ENCODE measurements at places on chromosomes 3 and 15.

- no peak for DNase-seq
Observed at GRCh38 chr3:113673593-113673992, 22.8 kb downstream of the USF3 start.

GRCh38 chr15:93941697-93942096, 289.7 kb upstream of the MCTP2 start:
- DNase-seq = no peak

- DNase-seq = no peak
Observed at GRCh38 chr3:188780193-188781147, 391.3 kb upstream of the TPRG1 start.

DNA sequence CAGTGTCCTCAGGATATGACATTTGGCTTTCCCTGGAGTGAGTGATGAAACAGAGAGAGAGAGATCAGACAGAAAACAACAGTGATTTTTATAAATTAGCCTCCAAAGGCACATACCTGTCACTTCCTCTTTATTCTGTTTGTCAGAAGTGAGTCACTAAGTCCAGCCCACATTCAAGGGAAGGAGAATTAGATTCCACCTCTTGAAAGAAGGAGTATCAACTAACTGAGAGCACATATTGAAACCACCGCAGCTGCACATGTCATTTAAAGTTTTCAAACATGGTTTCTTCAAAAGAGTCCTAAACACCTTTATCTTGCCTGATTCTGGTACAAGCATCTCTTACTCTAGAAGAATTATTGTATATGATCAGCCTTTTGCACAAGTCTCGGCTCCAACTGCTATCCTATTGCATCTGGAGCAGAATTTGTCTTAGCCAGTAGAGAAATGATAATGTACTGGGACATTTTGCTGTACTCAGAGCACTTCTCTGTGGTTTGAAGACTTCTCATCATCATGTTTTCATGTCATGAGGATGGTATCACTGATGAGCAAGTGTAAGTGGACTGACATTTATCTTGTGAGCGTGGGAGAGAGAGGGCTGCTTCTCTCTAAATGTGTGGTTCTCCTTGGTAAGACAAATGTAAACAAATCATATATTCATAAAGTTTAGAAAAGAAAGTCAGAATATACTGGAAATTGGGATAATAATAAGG, 338.9 kb upstream of the CFAP20DC start:
- DNase-seq = no peak

- DNase-seq = no peak
Observed at GRCh38 chr3:10706156-10706739, 109.8 kb upstream of the SLC6A11 start.

DNA sequence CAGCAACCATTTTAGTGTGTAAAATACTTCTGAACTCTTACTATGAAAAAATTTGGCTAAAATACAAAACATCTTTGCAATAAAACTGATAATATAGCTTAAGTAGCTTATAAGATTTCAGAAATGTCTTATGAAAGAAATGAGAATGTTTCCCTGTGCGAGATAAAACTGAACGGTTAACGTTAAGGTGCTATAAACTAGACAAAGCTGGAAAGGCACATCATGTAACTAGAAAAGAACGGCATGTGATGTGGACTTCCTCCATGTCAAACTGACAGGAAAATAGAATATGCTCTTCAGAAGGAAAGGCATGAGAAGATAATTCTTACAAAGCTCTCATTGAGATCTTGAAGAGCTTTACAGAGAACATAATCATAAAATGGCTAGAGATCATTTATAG, 36.5 kb downstream of the NCK1 start:
- no peak for DNase-seq

GRCh38 chr15:101258238-101259144, 6.6 kb upstream of the CHSY1 start:
- DNase-seq = peak; percentile 73

DNA sequence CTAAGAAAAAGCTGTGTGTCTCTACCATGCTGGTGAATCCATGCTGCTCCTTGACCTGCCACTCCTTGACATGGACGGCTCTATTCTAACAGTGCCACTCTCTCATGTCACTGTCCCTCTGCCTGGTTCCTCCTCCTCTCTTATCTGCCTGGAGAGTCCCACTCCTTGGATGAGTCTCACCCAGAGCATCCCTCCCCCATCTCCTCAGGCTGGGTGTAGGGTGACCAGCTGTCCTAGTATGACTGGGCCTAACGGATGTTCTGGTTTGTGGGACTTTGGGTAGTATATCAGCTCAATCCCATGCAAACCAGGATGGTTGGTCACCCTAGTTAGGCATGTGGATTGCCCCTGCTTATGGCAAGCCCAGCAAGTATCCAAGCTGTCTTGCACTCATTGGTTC, 54.3 kb downstream of the LIPC start:
- no peak for DNase-seq

DNA sequence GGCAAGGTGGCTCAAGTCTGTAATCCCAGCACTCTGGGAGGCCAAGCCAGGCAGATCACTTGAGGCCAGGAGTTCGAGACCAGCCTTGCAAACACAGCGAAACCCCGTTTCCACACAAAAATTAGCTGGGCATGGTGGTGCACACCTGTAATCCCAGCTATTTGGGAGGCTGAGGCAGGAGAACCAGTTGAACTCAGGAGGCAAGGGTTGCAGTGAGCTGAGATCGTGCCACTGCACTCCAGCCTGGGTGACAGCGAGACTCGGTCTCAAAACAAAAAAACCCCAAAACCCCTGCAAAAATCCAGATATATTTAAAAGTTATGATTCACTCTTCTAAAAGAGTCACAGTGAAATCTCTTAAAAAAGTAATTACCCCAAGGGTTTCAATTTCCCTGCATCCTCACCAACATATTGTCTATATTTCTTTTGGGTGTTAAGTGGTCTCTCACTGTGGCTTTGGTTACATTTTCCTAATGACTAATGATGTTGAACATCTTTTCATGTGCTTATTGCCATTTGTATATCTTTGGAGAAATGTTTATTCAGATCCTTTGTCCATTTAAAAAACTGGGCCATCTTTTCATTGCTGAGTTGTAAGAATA, 73.2 kb upstream of the UBP1 start:
- DNase-seq = no peak

DNA sequence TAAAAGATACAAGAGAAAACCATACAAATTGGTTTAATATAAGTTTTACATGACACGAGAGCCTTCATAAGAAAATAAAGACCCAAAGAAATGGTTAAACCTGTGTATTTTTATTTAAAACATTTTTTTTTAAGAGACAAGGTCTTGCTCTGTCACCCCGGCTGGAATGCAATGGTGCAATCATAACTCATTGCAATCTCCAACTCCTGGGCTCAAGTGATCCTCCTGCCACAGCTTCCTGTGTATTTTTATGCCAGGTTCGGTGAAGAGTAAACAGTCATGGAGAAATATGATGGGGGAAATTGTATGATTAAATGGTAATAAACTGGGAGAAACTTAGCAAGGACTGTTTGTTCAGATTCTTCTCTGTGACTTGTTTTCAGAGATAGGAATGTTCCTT, 441.0 kb downstream of the TUSC7 start:
- peak; percentile 16 for DNase-seq

GRCh38 chr3:195207731-195208130, 63.2 kb downstream of the XXYLT1 start:
- DNase-seq = peak; percentile 87

DNA sequence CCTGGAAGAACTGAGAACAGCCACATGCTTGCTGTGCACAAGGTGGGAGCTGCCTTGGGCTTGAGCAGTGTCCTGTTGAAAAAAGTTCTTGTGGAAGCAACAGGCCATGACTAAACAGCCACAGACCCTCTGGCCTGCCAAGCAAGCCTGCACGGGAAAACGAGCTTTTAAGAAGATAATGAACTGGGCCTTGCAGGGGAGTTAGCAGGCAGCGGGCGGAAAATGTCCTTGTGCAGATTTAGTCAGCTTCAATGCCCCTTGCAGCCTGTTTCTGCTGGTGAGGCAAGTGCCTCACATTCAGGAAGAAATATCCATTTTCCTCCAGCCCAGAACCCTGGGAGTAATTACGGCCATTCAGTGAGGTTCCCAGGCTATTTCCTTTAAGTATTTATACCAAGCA, 126.2 kb upstream of the KLHL25 start:
- no peak for DNase-seq

DNA sequence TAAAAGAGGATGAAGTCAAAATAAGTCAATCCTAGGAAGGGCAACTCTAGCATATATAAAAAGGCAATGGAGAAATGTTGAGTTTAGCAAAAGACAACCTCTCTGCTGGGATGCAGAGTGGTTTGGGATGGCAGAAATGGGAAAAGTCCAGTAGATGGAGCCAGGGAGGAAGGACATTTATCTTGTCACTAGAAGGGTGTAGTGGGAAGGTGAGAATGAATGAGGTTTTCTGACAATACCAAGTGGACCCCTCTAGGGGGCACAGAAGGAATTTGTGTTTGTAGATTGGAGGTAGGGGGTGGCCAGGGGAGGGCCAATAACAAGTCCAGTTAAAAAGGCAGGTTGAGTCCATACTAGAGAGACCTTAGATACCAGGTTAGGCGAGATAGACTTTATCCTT, 80.0 kb downstream of the THSD4 start:
- DNase-seq = no peak

DNA sequence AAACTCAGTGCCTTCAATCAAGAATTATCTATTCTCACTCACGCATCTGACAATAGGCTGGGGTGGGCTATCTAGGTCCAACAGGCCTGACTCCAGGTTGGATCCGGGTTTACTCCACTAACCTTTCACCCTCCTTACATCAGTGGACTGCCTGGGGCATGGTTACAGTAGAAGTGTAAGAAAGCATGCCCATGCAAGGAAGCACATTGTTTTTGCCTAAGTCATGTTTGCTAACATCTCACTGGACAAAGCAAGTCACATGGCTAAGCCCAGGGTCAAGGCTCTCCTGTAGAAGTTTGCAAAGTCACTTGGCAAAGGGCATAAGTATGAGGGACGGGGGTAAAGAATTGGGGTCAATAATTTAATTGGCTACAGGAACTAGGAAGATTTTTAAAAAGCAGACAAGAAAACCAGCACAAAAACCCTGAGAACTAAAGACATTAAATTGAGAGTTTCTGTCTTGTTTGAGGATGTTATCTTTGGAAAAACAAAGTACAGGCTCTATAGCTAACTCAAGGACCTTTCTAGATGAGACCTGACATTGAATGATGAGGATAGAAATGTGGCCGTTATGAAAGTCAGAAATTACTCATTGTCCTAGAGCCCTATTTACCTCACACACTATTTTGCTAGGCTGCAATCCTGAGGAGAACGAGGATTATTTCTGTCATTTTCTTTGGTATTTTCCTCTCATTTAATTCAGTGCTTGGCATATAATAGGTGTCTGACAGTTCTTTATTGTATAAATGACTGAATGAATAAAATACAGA, 214.2 kb downstream of the IL20RB start:
- DNase-seq = no peak

DNA sequence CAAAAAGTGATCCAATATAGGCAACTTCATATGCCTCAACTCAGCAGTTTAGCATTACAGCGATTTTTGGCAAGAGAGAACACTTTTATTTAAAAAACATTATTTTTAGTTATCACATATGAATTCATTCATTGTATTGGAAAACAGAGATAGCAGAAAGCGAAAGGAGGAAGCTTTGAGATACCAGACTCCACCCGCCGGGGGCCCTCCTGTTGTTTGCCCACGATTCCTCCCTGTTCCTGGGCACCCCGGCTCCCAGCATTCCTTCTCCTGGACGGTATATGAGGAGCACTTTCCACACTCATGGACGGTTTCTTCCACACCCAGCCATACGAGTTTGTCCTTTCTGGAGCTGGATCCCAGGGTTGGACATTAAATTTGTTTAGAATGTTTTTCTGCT, 18.2 kb downstream of the APBA2 start:
- no peak for DNase-seq

DNA sequence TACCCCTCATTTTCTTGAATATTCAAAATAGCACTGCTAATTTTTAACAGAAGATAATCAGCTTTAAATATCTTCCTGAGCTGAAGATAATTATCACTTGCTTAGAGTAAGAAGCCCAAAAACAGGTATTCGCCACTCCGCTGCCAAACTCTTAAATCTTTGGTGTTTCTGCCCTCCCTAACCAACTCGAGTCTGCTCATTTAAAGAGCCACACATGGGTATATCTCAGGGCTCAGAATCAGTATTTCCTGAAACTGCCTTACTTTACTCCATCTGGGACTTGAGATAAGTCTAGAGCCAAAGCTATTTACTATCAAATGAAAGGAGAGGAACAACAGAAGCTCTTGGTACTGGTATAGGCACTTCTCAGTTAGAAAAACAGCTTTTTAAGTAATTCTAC, 10.8 kb downstream of the PDCD10 start:
- DNase-seq = no peak

- DNase-seq = peak; percentile 70
Observed at GRCh38 chr15:41115652-41116115, 396 bp downstream of the INO80 start.

GRCh38 chr3:15205934-15206661, at the start of gene CAPN7:
Gene CAPN7 (plus strand): TSS chr3:15206246. CDS start chr3:15206496, 250 bp downstream.
- DNase-seq = peak; percentile 94

- DNase-seq = peak; percentile 78
Observed at GRCh38 chr15:89119489-89120478, 31.5 kb downstream of the ABHD2 start.

DNA sequence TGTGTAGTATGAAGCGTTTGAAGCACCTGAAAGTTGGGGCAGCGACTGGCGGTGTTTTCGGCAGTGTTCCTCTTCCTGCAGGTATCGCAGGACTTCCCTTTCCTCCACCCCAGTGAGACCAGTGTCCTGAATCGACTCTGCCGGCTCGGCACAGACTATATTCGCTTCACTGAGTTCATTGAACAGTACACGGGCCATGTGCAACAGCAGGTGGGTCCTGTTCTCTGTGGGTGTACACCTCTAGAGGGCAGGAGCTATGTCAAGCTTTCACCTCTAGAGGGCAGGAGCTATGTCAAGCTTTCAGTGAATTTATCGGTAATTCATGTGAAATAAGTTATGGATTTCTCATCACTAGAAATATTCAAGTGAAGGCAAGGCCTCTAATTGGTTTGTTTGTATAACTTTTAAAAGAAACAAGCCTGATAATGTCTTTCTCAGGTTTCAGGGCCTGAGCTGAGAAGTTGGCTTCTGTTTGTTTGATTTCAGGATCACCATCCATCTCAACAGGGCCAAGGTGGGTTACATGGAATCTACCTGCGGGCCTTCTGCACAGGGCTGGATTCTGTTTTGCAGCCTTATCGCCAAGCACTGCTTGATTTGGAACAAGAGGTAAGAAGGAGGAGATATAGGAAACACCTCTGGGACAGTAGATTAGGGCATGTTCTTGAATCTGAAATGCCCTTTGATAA, 5.3 kb downstream of the TUBGCP4 start:
- peak; percentile 21 for DNase-seq

- DNase-seq = no peak
Observed at GRCh38 chr3:50673931-50674330, 796 bp upstream of the DOCK3 start.

DNA sequence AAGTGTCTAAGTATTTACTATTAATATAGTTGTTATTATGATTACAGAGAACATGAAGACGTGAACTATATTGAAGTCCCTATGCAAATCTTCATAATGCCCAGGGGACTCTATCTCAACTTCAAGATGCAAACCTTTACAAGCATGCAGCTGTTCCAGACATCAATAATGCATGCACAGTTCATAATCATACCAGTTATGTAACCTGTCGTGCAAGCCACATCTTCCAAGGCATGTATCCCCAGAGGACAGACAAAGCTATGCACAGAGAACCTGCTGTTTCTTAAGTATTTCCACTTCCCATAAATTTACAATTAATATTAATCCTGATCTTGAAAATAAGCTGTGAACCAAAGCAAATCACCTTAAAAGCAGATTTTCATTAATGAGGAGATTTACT, 534.1 kb downstream of the TUSC7 start:
- no peak for DNase-seq

GRCh38 chr15:67149068-67149772, 83.8 kb downstream of the SMAD3 start:
- no peak for DNase-seq

Measured in fibroblast of skin of scalp (primary cell).